Activated CD4-positive, alpha-beta T cell treated with anti-CD3 and anti-CD28 coated beads, Interleukin-2, amount 50 U/mL, for 48 hours (primary cell): ENCODE measurements at places on chromosomes 12 and 14.

DNA sequence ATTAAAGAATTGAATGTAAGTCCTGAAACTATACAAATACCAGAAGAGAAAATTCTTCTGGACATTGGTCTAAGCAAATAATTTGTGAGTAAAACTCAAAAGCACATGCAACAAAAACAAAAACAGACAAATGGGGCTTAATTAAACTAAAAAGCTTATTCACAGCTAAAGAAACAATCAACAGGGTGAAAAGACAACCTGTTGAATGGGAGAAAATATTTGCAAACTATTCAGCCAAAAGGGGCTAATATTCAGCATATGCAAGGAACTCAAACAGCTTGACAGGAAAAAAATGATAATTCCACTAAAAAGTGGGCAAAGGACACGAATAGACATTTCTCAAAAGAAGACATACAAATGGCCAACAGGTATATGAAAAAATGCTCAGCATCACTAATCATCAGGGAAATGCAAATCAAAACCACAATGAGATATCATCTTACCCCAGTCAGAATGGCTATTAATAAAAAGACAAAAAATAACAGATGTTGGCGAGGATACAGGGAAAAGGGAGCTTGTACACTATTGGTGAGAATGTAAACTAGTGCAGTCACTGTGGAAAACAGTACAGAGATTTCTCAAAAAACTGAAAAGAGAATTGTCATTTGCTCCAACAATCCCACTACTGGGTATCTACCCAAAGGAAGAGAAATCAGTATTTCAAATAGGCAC lies 177.5 kb upstream of the RTL1 start:
- no peak for DNase-seq

GRCh38 chr12:66823857-66824570 lies 145.1 kb upstream of the GRIP1 start:
- DNase-seq, result no peak

GRCh38 chr12:74614426-74614825 lies 76.8 kb downstream of the ATXN7L3B start:
- DNase-seq, result no peak

DNA sequence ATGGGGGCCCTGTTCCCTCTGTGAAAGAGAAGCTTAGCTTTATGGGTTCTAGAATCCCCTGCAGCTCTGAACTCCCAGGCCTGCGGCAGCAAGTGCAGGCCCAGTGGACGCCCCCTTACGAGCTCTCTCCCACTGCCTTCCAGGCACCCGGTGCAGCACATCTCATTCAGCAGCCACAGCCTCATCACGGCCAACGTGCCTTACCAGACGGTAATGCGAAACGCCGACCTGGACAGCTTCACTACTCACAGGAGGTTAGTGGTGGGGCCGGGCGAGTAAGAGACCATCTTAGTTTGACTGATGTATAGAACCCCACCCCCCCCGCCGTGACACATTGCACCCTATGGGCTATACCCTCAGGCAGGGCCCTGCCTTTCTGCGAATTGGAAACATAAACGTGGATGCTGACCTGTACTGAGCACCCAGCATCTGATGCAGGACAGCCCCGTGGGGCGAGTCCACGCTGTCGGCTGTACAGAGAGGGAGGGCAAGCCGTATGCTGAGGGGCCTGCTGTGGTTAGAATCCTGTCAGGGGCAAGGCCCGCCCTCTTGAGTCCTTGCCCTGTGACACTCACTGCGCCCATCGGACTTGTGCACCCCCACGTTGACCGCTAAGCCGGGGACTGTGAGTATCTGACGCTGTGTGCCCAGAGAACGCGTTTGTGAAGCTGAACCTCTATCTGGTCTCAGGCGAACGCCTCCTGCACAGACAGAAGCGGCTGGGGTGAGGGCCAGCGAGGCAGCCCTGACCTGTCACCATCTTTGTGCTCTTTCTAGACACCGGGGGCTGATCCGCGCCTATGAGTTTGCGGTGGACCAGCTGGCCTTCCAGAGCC lies 71.7 kb downstream of the TESC start:
- no peak for DNase-seq

GRCh38 chr12:97921979-97922722 lies 459.5 kb downstream of the RMST start:
- DNase-seq, result no peak

GRCh38 chr12:98185606-98186005 lies 329.8 kb upstream of the TMPO start:
- DNase-seq, result no peak

- DNase-seq, result no peak
These were observed 3.8 kb upstream of the INHBE start for GRCh38 chr12:57451233-57451778.

GRCh38 chr14:75705014-75705413 lies 44.0 kb downstream of the TTLL5 start:
- no peak for DNase-seq

DNA sequence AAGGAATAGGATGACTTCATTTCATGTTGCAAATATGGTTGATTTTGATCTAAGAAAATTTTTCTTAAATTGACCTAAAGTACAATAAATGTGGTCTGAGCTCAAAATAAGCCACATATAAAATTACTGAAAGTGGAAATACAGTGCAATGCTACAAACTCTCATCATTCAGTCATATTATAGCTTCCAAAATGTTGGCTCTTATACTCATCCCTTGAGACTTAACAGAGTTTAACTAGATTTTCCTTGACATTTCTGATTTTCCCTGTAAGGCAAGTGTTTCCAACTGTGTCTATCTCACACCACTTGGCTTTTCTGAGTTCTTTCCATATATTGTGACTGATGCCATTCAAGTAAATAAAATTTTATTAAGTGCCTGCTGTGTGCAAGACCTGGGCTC lies 123.7 kb upstream of the NTF3 start:
- DNase-seq, result no peak

DNA sequence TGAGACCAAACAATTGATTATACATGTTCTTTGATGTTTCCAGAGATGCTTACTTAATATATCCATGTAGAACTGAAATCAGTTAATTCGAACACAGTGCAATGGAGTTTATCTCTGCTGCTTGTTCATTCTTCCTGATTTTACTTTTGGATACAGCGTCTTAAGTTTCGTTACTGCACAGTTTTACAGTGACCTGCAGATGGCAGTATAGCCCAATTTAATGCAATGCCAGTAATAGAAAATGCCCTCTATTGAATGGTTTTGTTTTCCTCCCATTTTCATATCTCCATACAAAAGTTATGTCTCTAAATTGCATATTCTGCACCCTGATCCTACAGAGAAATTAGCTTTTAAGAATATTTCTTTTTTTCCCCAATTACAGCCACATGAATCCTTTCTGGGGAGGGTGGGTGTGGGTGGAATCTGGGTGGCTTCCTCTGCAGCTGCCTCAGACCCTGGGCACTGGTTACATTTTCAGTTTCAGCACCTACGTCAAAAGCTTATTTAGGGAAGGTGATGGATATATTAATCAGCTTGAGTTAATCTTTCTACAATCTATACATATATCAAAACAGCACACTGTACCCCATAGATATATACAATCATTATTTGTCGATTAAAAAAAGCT lies 101.1 kb upstream of the DCD start:
- DNase-seq, result peak; percentile 18

GRCh38 chr14:33833706-33834465 lies 117.0 kb downstream of the EGLN3 start:
- no peak for DNase-seq

DNA sequence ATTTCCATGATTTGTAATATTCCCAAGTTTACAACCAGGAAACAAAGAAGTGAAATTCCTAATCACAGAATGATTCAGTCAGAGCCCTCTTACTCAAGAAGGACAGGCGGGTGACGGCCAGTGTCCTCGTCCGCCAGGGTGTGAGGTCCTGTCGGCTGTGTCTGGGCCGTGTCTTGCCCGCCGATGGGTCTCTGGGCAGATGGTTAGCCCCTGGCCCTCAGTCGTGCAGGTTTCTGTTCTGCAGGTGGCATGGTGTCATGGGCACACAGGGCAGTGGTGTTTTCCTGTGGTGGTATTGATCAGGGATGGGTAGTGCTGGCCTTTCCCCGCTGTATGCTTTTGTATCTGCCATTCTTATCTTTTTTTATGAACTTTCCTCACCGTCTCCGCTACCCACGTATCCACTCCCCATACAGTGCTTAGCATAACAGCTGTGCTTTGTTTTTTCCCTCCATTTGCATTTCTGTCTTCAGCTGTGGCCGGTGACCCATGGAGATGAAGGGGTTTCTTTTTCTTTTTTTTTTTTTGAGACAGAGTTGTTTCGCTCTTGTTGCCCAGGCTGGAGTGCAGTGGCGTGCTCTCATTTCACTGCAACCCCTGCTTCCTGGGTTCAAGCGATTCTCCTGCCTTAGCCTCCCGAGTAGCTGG lies 100.7 kb downstream of the TSPAN9 start:
- DNase-seq, result no peak

DNA sequence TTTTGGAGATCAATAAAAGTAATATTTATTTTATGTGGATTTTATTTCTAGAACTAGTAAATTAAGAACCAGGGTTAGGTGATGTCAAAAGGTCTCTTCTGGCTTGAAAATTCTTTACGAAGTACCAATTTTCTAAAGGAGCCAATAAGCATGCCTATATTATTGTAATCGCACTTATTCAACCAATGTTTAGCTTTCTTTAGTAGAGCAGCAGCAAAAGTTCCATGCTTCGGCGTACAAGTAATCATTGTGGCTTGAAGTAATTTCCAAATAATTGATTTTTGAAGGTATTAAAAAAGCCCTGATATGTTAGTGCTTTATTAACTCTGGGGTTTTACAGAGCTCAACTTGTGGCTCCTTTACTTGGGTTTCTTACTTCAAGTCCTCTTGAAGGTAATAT lies 3.4 kb downstream of the RMST start:
- no peak for DNase-seq

- no peak for DNase-seq
These were observed 13.6 kb upstream of the AQP2 start for GRCh38 chr12:49936925-49937324.

DNA sequence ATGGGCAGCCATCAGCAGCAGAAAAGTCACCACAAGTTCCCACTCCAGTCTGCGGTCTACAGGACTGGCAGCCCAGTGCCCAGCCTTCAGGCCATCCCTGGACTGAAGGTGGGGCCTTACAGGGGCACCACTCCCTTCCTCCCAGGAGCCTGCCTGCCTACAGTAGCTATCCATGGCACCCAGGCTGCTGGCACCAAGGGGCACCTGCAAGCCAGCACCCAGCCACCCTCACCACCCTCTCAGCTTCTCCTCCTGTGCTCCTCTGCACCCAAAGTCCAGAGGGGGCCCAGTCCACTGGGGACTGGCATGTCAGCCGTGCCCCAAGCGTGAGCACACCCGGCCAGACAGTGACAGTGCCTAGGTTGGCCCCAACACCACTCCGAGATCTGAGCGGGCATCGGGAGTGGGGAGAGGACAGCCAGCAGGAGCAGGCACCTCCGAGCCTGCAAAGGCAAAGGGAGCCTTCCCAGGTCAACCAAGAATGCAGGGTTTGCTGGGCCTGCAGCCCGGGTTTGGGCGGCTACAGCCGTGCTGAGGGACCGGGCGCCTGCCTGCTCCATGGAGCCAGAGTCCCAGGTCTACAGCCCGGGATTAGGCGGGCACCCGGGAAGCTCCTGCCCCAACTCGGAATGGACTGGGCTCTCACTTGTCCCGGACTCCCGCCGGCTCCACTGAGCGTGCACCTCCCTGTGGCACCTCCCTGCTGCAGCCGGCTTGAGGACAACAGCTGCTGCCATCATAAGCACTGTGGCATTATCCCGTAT lies 8.1 kb upstream of the OR6C65 start:
- no peak for DNase-seq

GRCh38 chr12:50566066-50566465 lies 61.3 kb downstream of the DIP2B start:
- DNase-seq, result no peak

- no peak for DNase-seq
These were observed 20.3 kb downstream of the R3HDM2 start for GRCh38 chr12:57410534-57410933.

- DNase-seq, result no peak
These were observed 137.6 kb downstream of the TSPAN9 start for GRCh38 chr12:3214526-3215365.

GRCh38 chr14:26255213-26255612 lies 342.6 kb downstream of the NOVA1 start:
- no peak for DNase-seq

DNA sequence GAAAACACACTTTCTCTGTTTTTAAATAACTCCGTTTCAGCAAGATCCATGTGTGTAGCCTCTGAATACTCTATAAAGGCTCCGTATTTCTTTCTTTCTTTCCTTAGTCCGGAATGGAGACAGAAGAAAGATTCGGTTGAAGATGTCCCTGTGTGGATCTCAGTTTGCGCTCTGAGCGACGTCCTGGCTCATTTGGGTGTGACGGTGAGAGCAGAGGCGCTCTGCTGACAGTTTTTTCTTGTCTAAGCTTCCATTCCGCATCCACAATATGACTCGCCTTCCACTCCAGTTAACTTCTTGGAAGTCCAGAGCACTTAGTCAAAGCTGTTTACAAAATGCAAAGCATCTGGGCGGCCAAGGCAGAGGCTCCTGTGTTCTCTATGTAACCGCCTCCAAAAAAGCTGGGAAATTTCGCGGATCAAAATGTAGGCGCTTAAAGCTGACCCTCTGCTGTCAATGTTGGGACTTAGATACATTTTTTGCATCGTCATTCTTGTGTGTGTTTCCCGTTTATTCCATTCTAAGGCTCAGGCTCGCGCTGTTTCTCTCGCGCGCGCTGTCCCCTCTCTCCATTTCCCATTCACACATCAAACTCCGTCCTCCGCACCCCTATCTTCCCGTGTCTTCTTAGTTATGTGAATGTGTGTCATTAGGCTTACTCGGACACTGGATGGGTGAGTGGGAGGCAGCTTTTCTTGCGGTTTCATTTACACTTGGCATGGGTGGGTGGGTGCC lies 880 bp upstream of the FLRT2 start:
- DNase-seq, result no peak

DNA sequence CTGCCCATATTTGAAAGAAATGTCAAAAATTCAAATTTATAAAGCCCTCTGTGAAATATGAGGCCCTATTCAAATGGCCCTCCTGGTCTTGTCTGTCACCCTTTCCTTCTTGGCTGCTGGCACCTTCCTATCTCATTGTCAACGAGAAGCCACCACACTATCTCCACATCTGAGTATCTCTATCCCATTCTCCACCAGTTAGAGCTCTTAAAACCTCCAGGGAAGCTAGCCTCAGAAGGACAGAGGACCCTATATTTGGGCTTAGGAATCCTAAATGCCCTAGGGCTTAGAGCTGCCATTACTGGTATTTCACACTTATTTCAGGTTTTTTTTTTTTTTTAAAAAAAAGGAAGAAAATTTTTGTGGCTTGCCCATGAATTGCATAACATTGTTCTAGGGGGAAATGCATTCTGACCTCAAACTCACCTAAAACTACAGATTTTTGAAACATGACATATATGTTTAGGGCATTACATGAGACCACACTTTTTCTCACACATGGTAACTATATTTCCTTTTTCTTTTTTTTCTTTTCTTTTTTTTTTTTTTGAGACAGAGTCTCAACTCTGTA lies 25.0 kb downstream of the SLC25A21 start:
- DNase-seq, result no peak

GRCh38 chr12:42588524-42589464 lies 752 bp downstream of the PRICKLE1 start:
- peak; percentile 10 for DNase-seq

DNA sequence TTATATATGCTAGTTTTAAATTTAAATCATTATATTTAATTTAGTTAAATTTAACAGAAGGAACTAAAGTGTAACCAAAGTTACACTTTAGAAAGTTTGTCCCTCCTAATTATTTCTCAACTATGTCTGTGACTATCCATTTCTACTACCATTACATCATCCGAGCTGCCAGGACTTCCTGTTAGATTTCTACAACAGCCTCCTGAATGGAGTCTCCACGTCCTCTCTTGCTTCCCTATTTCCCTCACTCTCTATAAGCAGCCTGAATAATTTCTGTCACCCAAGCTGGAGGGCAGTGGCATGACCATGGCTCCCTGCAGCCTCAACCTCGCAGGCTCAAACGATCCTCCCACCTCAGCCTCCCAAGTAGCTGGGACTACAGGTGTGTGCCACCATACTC lies 84.1 kb downstream of the TTC7B start:
- no peak for DNase-seq
